ENCODE measurements at places on chromosomes 11 and 22. TPM values are rescaled to one million over a fixed set of nuclear protein-coding genes. Genes with fewer than 3 reads are reported as not detected.

DUSP8 gene
- total RNA-seq, result 4.5 TPM

UPB1 gene
- 0.21 TPM for total RNA-seq

ZNF214 gene
- total RNA-seq, result 3.7 TPM

RFPL3 gene
- not detected for total RNA-seq

NRGN gene
- 2.9 TPM for total RNA-seq

TRPM5 gene
- 0.41 TPM for total RNA-seq
